GM12892 (cell line): ENCODE measurements at places on chromosomes 7 and 10.

DNA sequence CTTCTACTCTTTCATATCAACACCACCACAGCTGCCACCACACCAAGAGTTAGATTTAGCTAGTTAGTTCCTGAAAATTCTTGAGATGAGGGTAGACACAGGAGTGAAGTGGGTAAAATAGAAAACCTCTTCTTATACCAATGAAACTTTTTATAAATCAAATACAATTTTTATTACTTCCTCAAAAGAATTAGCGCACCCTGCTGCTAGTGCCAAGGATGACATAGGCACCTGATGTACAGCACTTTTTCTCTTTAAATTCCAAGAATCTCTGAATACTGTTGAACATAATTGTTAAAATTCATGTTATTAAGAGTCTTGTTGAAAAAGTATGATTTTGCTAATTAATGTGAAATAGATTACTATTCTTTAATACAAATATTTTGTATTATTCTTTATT lies 11.4 kb downstream of the ZWINT start:
- no peak for DNase-seq

GRCh38 chr7:55657654-55658053 lies 85.4 kb upstream of the VOPP1 start:
- DNase-seq: no peak

- no peak for DNase-seq
Observed at GRCh38 chr7:73921623-73922528, 60.9 kb downstream of the TMEM270 start.

GRCh38 chr7:153507885-153508284 lies 544.3 kb upstream of the DPP6 start:
- no peak for DNase-seq

GRCh38 chr10:99917963-99918825 lies 91.6 kb downstream of the DNMBP start:
- DNase-seq: no peak

- DNase-seq: no peak
Observed at GRCh38 chr10:22026287-22026686, 22.8 kb upstream of the DNAJC1 start.

- no peak for DNase-seq
Observed at GRCh38 chr10:88082806-88083596, 219.6 kb downstream of the PTEN start.

GRCh38 chr7:105814481-105814880 lies 61.9 kb downstream of the ATXN7L1 start:
- no peak for DNase-seq

GRCh38 chr10:21171197-21171935 lies 274.3 kb upstream of the NEBL start:
- DNase-seq: no peak

- no peak for DNase-seq
Observed at GRCh38 chr10:77866598-77866997, 60.0 kb downstream of the DLG5 start.

DNA sequence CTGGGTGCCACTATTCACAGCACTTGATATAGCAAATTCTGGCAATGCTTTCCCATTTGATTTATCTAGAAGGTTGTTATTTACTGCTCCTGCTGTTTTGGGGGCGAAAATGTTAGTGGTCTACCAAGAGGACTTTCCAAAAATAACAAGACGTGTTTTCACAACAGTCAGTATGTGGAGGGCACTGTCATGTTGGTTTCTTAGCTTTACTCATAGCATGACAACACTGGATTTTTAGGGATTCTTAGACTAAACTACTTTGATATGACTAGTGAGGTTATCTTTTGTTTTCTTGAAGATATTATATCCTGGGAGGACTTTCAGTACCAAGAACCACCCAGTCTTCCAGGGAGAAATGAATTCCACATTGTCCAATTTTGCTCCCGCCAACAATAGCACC lies 49.4 kb downstream of the NUDCD3 start:
- DNase-seq: no peak

DNA sequence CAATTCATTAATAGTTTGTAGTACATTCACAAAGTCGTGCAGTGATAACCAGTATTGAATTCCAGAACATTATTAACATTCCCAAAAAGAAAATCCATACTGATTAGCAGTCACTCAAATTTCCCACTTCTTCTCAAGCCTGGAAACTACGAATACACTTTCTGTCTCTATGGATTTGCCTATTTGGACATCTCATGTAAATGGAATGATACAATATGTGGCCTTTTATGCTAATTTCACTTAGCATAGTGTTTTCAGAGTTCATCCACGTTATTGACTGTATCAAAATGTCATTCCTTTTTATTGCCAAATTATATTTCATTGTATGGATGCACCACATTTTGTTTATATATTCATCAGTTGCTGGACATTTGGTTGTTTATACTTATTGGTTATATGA lies 78.8 kb downstream of the STK31 start:
- DNase-seq: no peak
